ENCODE measurements at places on chromosomes 12 and 14.

- no peak for DNase-seq
Measured at GRCh38 chr12:130117701-130118100, 44.6 kb upstream of the FZD10 start.

DNA sequence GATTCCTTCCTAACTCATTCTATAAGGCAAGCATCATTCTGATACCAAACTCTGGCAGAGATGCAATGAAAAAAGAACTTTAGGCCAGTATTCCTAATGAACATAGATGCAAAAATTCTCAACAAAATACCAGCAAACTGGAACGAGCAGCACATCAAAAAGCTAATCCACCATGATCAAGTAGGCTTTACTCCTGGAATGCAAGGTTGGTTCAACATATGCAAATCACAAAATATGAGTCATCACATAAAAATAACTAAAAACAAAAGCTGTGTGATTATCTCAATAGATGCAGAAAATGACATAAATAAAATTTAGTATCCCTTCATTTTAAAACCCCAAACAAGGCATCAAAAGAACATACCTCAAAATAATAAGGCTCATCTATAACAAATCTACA is 98.9 kb downstream of the ACSS3 start:
- DNase-seq = no peak

DNA sequence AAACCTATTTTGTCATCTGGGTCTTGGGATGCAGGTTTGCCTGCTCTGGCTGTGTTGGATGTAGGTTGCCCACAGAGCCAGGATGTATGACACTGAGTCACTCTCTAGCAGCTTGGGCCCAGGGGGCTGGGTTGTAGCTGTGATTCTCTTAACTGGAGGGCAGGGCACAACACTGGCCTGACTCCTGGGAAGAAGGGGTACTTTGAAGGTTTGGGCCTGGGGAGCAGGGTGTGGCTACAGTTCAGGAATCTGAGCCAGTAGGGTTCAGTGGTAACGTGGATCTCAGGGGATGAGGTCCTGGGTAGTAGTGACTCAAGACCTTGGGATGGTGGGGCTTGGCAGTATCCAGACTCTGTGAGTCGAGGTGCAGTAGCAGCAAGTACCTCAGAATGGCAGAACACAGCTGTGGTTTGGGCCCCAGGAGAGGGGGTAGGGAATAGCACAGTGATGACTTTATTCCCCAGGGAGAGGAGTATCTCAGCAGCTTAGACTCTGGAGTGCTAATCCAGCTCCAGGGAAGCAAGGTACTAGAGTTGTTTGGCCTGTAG is 25.7 kb downstream of the TBC1D15 start:
- DNase-seq = no peak

DNA sequence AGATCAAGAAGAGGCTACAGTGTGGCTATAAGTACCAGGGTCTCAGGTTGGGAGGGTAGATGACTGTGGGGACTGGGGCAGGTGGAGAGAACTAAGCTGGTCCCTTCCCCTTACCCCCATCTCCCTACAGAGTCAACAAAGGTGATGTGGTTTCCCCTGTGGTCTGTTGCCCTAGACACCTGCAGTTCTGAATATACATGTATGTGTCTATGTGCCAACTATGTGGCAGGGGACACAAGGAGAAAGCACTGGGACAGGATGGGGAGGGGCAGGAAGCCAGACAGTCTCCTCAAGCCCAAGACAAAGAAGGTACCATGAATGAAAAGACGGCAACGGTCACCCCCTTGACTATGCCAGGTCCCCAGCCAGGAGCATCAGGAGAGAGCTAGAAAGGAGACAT is 4.5 kb upstream of the HDAC7 start:
- no peak for DNase-seq

DNA sequence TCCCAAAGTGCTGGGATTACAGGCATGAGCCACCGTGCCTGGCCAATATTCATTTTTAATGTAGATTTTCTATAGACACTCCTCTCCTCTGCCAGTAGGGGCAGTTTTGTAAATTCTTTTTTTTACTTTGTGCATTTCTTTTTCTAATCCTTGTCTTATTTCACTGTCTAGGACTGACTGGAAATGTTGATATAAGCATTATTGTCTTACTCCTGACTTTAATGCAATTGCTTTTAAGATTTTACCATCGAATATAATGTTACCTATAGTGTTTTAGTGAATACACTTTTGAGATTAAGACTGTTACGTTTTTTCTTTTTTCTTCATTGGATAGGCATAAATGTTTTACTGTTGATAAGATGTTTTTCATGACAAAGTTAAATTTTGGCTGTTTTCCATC is 35.4 kb upstream of the EMP1 start:
- no peak for DNase-seq

GRCh38 chr12:100068305-100068704 is 74.4 kb downstream of the BLTP3B start:
- no peak for DNase-seq

- no peak for DNase-seq
Measured at GRCh38 chr14:32571551-32571950, 242.5 kb downstream of the AKAP6 start.

- DNase-seq = no peak
Measured at GRCh38 chr14:67343601-67344230, 15.9 kb downstream of the ATP6V1D start.

DNA sequence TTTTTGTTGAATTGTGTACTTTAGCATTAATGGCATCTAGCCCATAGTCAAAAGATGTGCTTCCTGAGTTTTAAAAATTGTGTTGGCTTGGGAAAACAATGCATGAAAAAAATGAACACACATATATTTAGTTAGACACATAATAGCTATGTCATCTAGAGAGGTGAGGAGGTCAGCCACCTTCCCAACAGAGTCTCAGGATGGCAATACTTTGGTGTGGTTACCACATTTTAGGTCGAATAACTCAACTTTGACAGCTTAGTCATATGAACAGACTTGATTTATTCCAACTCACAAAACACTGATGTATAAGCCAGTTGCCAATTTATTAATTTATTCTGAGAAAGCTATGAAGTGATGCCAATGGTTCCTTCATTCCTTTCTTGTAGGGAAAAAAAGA is 114.0 kb downstream of the ETNK1 start:
- no peak for DNase-seq

GRCh38 chr14:50403419-50403818 is 6.7 kb upstream of the CDKL1 start:
- no peak for DNase-seq

DNA sequence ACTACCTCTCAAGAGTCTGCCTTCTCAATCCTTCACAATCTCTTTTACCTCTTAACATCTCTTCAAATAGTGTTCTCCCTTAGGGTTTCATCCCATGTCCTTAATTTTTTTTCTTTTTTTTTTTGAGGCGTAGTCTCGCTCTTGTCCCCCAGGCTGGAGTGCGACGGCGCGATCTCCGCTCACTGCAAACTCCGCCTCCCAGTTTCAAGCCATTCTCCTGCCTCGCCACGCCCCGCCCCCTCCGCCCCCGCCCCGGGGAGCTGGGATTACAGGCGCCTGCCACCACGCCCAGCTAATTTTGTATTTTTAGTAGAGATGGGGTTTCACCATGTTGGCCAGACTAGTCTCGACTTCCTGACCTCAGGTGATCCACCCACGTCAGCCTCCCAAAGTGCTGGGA is 7.0 kb upstream of the BCAT1 start:
- no peak for DNase-seq

DNA sequence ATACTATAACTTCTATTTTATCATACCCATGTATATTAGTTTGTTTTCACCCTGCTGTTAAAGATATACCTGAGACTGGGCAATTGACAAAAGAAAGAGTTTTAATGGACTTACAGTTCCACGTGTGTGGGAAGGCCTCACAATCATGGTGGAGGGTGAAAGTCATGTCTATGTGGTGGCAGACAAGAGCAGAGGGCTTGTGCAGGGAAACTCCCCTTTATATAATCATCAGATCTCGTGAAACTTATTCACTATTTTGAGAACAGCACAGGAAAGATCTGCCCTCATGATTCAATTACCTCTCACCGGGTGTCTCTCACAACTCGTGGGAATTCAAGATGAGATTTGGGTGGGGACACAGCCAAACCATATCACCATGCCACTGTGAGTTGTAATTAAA is 135.8 kb downstream of the SYNE2 start:
- DNase-seq = no peak

DNA sequence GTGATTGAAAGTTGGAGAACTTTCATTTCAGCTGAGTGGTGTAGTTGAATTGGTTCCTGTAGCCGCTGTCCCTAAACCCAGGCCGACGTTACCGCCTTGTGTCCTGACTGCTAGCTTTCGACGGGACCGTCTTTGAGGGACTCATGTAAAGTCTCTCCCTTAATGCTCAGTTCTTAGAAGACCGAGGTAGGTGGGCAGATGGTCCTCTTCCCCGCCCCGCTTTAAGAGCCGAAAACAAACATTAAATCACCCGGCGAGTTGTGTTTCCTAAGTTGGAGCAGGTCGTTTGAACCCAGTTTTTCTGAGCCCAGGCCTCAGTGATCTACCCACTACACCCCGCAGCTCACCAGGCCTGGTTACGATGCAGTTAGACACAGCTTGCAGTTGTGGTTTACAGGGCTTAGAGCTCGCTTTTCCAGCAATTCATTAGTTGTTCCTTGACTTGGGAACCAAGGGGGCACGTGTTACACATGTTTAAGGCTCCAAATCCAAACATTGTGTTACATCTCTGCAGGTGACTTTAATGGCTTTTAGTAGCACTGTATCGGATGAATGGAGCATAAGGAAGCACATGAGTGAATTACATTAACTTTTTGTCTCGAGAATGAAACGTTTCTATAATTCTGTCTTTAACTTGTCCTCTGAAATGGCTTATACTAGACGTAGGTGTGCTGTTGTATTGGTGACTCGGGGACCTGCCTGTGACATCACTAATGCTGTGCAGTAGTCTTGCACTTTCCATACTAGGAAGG is 790 bp downstream of the NEDD1 start:
- DNase-seq = no peak

GRCh38 chr12:40106655-40107054 is 774 bp upstream of the SLC2A13 start:
- no peak for DNase-seq

- DNase-seq = no peak
Measured at GRCh38 chr14:38389681-38390080, 133.8 kb upstream of the CLEC14A start.

- DNase-seq = no peak
Measured at GRCh38 chr12:110340706-110341105, 59.7 kb downstream of the ATP2A2 start.

GRCh38 chr12:122976648-122976975 is 1.6 kb downstream of the OGFOD2 start:
- no peak for DNase-seq

DNA sequence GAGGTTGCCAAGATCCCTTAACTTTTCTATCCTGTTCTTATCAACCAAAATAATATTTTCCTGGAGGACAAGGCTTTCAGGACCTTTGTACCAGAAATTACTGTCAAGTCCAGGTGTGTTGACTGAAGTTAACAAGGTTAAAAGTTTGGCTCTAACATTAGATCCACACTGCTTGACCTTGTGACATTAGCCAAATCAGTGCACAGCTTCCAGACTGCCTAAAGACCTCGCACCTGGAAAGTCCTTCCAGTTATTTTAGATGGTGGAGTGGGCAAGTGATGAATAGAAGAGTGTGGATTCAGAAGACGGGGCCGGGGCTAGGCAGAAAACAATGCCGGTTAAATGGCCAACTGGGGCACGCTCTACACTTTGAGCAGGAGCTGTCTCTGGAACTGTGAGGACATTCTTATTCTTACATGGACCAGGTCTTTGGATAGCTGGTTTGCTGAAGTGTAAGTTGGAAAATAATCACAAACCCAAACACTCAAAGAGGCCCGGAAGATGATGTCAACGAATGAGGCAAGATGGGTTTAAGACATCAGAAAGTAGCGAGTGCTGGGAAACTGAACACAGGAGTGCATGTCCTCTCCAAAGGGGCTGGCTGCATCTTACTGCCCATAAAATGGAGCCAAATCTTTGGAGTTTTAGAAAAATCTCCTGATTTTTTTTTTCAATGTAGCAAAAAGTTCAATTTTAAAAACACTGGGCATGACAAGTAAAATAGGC is 56.3 kb downstream of the NIN start:
- no peak for DNase-seq

GRCh38 chr12:78249578-78249977 is 418.9 kb downstream of the NAV3 start:
- no peak for DNase-seq

- no peak for DNase-seq
Measured at GRCh38 chr12:30484658-30485057, 211.0 kb downstream of the IPO8 start.

DNA sequence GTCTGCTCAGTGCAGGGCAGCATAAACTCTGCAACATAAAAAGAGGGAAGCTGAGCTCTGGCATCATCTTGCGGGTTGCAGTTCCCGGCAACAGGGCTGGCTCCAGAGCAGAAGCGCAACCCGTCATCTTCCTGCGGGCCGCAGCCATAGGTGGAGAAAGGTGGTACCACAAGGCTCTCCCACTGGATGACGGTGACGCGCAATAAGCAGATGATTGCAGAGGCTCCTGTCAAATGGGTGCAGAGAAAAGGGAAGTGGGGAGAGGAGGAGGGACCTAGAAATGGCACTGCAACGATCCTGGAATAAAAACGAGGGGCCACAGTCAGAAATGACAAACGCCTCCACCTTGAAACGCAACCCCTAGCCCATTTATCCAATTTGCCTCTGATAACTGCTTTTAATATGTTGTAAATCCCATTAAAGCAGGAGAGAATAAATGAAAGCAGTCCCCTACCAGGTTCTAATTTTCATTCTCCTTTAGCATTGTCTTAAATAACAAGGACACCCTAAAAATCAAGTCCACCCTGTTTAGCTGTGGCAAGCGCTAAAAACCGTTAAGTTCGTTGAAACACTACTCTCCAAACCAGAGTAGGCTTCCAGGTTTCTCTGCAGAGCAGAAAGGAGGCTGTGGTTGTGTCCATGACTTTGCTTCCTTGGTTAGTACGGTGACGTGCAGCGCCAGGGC is 30.9 kb upstream of the TUBA1C start:
- no peak for DNase-seq

DNA sequence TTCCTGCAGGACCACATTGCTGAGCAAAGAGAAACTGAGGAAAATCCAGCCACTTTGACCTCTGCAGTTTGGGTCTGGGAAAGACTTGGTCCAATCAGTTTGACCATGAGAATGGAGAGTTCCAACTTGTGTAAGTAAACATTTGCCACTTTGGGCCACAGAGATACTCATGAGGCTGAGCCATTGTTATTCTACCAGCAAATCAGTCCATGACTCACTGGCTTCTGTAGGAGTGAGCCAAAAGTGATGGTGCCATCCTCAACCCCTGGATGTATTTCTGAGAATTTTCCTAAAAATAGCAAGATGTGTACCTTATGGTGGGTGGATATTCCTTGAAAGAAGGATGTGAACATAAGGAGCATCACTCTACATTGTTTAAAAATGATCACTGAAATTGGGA is 192.9 kb upstream of the OR4E1 start:
- no peak for DNase-seq

Data from activated T-helper 1 cell treated with anti-CD3 and anti-CD28 coated beads, Interleukin-2, amount 50 U/mL, for 16 hours (primary cell).